ENCODE measurements at places on chromosomes 16 and 17.

- H3K36me3 ChIP-seq: peaks cover 98% of the 10 kb centered on the region
- no peaks in the 10 kb centered on the region for H3K4me1 ChIP-seq
- H3K27ac ChIP-seq: no peak overlapping the region
- no peak overlapping the region for H3K4me3 ChIP-seq
Measured at GRCh38 chr17:42214156-42214555, 19.9 kb upstream of the GHDC start.

DNA sequence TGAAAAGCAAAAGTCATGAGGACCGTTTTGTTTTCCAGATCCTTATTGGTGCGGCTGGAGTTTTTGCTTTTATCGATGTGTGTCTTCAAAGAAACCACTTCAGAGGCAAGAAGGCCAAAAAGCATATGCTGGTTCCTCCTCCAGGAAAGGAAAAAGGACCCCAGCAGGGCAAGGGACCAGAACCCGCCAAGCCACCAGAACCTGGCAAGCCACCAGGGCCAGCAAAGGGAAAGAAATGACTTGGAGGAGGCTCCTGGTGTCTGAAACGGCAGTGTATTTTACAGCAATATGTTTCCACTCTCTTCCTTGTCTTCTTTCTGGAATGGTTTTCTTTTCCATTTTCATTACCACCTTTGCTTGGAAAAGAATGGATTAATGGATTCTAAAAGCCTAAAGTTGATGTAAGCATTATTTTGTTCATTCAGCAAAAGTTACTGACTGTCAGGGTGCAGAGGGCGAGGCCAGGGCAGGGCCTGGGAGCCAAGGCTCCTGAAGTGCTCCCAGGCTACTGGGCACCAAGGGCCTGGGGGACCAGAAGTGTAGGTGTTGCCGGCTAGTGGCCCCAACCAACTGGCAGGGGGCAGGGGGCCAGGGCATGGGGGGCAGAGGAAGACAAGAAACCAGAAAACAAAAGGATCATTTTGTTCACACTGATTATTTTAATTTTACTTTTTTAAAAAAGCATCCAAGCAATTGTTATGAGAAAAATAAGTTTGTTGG lies 8.8 kb downstream of the CMTM2 start:
- H3K4me3 ChIP-seq: no peak overlapping the region
- no peak overlapping the region for H3K27ac ChIP-seq
- no peaks in the 10 kb centered on the region for H3K27me3 ChIP-seq
- peaks cover 5% of the 10 kb centered on the region for H3K4me1 ChIP-seq

- H3K27ac ChIP-seq: no peak overlapping the region
- no peaks in the 10 kb centered on the region for H3K36me3 ChIP-seq
- H3K27me3 ChIP-seq: no peaks in the 10 kb centered on the region
- DNase-seq: no peak
- H3K4me3 ChIP-seq: no peak overlapping the region
Measured at GRCh38 chr17:43931062-43931571, 11.2 kb downstream of the PPY start.

GRCh38 chr17:34997355-34997862 lies 17.1 kb downstream of the LIG3 start:
- H3K36me3 ChIP-seq: no peaks in the 10 kb centered on the region
- H3K27ac ChIP-seq: no peak overlapping the region
- H3K4me1 ChIP-seq: peaks cover 5% of the 10 kb centered on the region
- peak; percentile 28 for DNase-seq

GRCh38 chr17:39485555-39485954 lies 24.3 kb downstream of the CDK12 start:
- no peak for DNase-seq
- peaks cover 16% of the 10 kb centered on the region for H3K36me3 ChIP-seq
- no peak overlapping the region for H3K4me3 ChIP-seq
- H3K27ac ChIP-seq: no peak overlapping the region
- no peaks in the 10 kb centered on the region for H3K27me3 ChIP-seq
- no peaks in the 10 kb centered on the region for H3K4me1 ChIP-seq

DNA sequence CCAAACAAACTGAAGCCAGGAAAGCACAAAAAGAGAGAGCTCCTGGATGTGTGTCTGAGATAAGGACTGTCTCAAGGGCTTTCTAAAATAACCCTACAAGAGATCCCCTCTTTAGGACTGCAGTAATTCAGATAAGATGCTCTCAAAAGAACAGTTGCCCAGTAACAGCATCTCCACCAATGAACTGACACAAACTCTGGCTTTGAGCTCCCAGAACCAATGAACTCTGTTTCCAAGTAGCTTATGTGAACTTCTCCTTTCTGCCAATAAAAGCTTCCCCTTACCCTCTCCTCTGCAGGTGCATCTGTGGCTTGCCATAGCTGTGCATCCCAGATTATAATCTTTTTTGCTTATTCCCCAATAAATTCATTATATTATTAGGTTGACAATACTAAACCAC lies 421.5 kb downstream of the SLC39A11 start:
- H3K36me3 ChIP-seq: no peaks in the 10 kb centered on the region
- H3K27me3 ChIP-seq: no peaks in the 10 kb centered on the region
- no peak for DNase-seq

DNA sequence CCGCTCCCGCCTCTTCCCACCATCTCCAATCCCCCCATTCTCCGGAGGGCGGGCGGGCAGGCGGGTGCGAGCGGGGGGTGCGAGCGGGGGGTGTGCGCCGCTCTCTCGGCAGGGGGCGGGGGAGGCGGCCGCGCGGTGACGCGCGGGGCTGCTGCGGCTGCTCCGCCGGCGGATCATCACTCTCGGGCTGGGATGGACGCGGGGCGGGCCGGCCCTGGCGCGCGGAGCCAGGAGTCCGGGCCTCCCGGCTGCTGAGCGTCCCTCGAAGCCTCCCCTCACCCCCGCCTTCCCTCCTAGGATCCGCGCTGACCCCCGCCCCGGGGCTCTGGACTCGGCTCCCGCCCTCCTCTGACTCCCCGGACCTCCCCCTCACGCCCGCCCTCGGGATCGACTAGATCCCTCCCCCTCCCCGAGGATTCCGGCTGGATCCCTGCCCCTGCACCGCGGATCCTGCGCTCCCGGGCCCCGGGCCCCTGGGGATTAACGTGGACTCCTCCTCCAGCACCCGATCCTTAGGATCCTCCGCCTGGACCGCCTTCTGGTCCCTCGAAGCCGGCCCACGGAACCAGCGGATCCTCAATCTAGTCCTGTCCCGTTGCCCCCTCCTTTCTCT lies 946 bp upstream of the TMEM256 start:
- DNase-seq: peak; percentile 57
- no peaks in the 10 kb centered on the region for H3K27me3 ChIP-seq
- H3K27ac ChIP-seq: peak overlapping the region; percentile 98
- H3K4me1 ChIP-seq: peaks cover 56% of the 10 kb centered on the region
- no peaks in the 10 kb centered on the region for H3K36me3 ChIP-seq
- peak overlapping the region; percentile 96 for H3K4me3 ChIP-seq

GRCh38 chr16:81280393-81280792 lies 34.4 kb upstream of the GAN start:
- DNase-seq: no peak
- no peaks in the 10 kb centered on the region for H3K27me3 ChIP-seq
- H3K4me3 ChIP-seq: no peak overlapping the region
- no peaks in the 10 kb centered on the region for H3K4me1 ChIP-seq

DNA sequence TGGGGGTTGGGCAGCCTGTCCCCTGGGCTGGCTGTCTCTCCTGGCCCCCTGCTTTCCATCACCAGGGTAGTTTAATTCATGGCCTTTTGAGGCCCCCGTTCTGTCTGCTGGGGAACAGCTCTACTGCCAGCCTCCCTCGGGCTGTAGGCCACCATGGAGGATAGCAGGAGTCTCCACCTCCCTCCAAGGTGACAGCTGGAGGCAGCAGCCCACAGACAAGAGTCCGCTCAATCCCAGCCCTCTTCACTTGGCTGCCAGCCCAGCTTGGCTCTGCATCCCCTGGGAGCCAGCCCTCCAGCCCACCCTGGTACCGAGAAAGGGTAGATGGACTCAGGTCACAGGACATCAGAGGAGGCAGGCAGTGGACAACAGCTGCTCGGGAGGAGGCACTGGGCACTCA lies 194.6 kb upstream of the SDK2 start:
- H3K4me3 ChIP-seq: no peak overlapping the region
- peaks cover 37% of the 10 kb centered on the region for H3K27me3 ChIP-seq
- DNase-seq: no peak
